ENCODE measurements at places on chromosomes 4 and X.
A peak's percentile ranks its signal among the peaks of the same experiment; 100 is the strongest.

- no peak for DNase-seq
Observed at GRCh38 chr4:48968814-48969213, 17.3 kb upstream of the CWH43 start.

GRCh38 chr4:4502694-4503311 lies 39.0 kb downstream of the STX18 start:
- DNase-seq: peak; percentile 84

DNA sequence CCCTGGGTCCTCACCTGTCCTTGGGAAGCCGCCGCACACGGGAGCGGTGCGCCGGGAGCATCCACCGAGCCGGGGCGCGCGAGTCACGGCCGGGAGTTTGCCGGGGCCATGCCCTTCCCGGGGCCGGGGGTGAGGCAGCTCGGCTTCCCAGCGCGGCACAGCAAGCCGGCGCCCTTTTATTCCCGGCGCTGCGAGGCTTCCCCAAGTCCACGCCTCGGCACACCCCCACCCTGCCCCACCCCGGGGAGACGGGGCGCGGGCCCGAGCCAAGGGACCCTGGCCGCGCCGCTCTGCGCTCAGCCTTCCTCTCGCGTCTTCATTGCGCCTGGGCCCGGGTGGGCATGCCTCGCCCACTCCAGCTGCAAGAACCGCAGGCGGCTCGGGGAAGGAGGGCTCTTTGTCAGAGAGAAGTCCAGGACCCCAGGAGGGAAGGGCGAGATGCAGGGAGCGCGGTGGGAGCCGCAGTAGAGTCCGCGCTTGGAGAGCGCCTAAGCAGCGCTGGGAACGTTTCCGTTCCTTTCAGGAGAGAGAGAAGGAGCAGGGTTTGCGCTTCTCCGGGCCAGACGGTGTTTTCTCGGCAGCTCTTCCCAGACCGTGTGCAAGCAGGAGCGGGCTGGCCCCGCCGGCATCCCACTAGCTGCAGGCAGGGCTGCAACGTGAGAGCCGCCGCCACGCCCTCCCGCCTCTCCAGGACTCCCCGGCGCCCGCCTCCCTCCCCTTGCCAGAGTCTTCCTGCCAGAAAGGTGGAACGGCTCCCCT lies at the start of gene MXRA5:
TSS of gene MXRA5 (minus strand) at position 152 of the 759 bp plus-strand sequence. CDS start 2,819 bp downstream, outside the sequence.
- no peak for DNase-seq

DNA sequence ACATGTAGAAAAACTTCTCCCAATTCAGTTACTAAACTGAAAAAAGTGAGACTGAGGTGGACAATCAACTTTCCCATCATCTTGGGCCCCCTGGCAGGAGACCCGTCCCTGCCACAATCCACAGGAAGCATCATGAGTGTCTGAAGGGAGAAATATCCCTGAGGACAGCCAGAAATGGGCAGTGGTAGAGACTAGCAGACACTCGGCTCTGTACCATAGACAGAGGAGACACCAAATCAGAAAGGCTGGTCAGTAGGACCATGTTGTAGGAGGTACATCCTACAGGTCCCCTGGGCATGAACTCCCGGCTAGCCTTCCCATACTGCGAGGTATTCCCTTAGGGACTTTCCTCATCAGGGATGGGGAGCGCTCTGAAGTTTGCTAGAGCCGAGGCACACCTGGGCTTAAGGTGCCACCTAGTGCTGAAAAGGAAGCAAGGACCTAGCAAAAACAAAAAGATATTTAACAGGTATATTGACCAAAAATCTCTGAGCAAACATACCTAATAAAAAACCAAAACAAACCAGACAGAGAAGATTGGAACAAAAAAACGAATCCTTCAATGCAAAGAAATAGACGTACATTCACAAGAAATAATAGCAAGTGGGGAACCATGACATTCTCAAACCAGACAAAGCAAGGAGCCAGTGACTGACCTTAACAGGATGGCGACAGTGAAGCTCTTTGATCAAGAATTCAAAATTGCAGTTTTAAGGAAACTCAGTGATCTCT lies 55.6 kb downstream of the HAUS3 start:
- peak; percentile 19 for DNase-seq

GRCh38 chr4:833156-833555 lies 7.2 kb upstream of the CPLX1 start:
- no peak for DNase-seq

GRCh38 chr4:153113838-153114105 lies 90.5 kb upstream of the TRIM2 start:
- DNase-seq: no peak

- DNase-seq: no peak
Observed at GRCh38 chr4:10056334-10057022, 35.2 kb upstream of the SLC2A9 start.

GRCh38 chr4:21514022-21514694 lies 434.4 kb downstream of the KCNIP4 start:
- no peak for DNase-seq

DNA sequence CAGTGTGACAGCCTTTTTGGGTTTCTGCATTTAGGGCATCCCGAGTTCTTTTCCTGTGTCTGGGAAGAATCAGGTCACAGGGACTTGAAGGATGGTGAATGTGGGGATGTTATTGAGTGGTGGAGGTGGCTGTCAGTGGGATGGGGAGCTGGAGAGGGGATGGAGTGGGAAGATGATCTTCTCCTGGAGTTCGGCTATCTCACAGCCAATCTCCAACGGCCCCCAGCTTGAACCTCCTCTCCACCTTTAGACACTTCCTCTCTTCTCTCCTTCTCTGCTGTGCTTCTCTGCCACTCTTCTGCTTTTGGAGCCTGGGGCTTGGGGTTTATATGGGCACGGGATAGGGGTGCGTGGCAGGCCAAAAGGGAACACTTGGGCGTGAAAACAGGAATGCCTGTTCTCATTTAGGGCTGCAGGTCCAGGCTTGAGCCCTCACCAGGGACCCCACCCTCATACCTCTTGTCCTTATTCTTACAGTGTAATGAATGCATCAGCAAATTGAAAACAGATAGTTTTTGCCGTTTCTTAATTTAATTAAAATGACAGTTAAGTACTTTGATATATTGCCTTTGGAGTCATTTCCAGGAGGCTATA lies 37.5 kb downstream of the USP9X start:
- DNase-seq: no peak

GRCh38 chrX:104953251-104953650 lies 267.2 kb downstream of the TEX13A start:
- DNase-seq: no peak

DNA sequence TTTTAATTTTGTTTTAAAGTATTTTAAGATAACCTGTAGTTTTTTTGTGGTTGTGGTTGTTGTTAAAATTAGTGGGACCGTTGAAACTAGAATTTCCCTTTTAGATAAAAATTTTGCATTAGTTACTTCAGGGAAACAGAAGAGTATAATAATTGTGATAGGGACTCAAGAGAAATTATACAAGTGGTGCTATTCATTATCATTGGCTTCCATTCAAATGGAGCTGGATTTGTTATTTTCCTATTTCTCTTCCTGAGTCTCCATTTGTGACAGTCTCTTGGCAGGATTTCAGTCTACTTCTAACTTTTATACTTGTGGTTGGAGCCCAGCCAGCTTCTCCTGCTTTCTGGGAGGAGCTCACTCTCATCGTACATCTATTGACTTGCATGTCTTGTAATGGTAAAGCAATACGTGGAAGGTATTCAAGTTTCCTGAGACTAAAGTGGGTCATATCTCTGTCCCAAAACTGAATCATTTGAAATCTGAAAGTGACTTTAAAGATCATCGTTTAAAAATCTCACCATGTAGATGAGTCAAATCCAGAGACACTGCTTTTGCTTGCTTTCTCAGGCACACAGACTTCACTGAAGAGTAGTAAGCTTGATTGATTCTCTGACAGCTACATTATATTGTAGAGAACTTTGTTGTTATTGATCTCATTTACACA lies 155.8 kb downstream of the RPA4 start:
- peak; percentile 81 for DNase-seq

GRCh38 chrX:88135735-88136134 lies 611.3 kb upstream of the CPXCR1 start:
- DNase-seq: no peak

GRCh38 chr4:111930659-111931058 lies 214.6 kb upstream of the FAM241A start:
- DNase-seq: no peak

DNA sequence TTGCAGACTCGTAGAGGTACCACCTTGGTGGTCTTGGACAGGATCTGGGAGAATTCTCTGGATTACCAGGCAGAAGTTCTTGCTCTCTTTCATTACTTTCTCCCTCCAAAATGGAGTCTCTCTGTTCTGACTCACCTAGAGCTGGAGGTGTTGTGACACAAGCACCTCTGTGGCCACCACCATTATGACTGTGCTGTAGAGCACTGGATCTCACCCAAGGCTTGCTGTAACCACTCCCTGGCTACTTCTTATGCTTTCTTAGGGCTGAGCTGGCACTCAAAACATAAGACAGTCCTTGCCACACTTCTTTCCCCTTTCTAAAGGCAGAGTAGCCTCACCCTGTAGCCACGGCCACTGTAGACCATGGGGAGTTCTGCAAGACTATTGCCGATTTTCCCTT lies 296.6 kb upstream of the DIPK2B start:
- DNase-seq: no peak

All from lung microvascular endothelial cell (primary cell).